ENCODE measurements at places on chromosomes 12 and 14.

DNA sequence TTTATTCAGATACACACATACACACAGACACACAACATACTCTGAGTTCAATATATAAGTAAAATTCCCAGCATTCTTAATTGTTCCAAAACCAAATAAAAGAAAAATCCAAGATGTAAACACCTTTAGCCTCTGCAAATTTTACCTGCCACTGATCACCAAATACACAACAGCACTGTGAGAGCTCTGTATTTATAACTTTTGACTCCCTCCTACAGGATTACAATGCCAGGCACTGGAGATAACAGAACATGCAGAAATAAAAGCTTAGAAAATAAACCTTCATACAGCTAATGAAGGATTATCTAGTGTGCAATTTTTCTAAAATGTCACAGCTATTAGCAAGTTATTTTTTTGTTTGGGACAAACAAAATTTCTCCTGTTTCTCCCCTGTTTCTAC lies 85.0 kb downstream of the TAOK3 start:
- DNase-seq, result no peak

GRCh38 chr12:103839103-103839502 lies 1.9 kb downstream of the NT5DC3 start:
- DNase-seq, result no peak

GRCh38 chr12:121190523-121191031 lies 19.4 kb upstream of the P2RX4 start:
- DNase-seq, result no peak

- no peak for DNase-seq
Measured at GRCh38 chr14:75640876-75641275, 19.8 kb downstream of the ERG28 start.

GRCh38 chr14:90666571-90666970 lies 149.7 kb downstream of the TTC7B start:
- DNase-seq, result no peak

GRCh38 chr12:30700216-30700900 lies 4.7 kb upstream of the IPO8 start:
- no peak for DNase-seq

DNA sequence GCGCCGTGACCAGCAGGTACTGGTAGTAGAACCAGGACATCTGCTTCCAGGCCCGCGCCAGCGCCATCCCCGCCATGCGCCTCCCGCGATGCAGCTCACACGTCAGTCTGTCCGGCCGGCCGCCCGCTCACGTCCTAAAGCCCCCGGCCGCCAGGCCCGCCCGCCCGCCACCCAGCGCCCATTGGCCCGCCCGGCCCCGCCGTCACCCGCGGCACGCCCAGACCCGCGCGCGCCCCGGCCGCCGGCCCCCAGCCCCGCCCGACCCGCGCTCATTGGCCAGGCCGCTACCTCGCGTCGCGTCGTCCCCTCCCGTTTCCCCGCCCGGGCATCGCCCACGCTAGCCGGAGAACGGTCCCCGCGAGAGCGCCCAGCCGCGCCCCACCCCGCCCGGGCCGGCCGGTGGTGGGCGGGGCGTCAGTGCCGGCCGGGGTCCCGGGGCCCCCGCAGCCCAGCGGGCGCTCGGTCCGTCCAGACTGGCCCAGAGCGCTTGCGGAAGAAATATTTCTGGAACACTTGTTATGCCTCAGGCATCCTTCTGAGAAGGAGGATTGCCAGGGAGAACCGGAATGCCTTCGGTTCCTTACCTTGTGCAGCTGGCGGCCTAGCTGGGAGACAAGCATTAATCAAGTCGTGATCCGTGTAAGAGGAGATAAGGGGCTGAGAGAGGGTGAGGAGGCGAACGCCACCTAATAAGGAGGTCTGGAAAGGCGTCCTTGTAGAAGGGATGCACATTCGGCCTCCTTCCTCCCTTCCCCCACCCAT lies at the start of gene SPTSSA:
SPTSSA (minus strand) TSS at position 109 of the 762 bp plus-strand sequence; CDS start at position 76, 33 bp downstream.
- peak; percentile 82 for DNase-seq

- DNase-seq, result no peak
Measured at GRCh38 chr12:2265461-2266167, 212.8 kb downstream of the CACNA1C start.

- no peak for DNase-seq
Measured at GRCh38 chr12:89176676-89177075, 175.6 kb downstream of the DUSP6 start.

GRCh38 chr14:94450722-94451090 lies 1.9 kb downstream of the SERPINA11 start:
- no peak for DNase-seq

DNA sequence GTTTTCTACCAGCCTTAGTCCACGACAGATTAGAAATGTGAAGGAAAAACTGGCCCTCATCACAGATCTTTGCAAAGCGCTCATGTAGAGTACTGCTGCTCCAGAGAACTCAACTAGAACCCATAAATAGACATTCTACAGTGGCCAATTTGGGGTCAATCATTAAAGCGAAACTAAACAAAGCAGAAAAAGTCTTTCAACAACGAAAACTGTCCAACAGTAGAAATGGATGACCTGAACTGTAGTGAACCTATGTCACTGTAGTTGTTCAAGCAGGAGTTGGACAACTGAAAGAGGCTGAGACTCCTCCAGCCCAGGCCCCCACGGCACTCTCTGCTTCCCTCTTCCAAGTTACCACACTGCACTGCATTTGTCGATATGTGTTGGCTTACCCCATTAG lies 472.6 kb downstream of the BCAT1 start:
- DNase-seq, result no peak

DNA sequence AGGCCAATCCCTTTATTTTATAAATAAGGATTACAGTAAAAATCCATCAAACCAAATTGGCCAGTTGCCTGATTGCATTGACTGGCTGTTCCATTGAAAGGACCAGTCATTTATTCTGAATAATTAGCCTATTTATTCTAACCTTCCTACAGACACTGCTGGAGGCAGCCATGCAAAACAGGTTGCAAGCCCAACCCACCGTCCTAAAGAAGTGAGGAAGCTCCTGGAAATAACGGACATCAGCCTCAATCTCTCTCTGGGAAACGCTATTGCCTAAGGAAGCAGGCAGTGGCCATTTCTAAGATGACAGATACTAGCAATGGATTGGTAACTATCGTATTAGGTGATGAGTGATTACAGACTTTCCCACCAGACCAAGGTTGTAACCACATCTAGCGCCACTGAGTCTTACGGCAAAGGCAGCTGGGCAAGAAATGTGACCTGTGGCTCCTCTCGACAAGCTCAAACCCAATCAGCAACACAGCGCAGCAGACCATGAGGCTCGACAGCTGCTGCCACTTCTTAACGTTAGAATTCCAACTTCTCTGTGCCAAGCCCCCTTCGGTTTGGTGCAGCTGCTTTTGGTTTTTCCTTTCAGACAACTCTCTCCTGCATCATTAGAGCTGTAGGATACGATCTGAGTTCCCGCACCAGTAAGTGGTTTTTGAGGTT lies 134.2 kb downstream of the KCNK10 start:
- no peak for DNase-seq

DNA sequence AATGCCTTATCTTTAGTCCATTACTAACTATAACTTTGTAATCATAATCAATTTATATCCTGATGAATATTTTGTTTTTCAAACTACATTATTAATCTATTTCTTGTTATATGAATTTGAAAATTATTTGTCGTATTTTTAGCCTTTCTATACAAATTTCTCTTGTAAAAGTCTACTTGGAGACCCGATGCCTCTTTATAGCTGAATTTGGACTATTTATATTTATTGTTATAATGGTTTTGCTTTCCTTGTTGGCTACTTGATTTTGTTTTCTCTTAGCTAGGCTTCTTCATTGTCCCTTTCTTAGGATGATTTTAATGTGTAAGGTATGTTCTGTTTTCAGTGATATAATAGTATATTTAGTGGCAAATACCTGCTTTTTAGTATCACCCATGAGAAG lies 89.5 kb upstream of the RFLNA start:
- no peak for DNase-seq

- no peak for DNase-seq
Measured at GRCh38 chr12:104662908-104663307, 206.2 kb downstream of the CHST11 start.

- no peak for DNase-seq
Measured at GRCh38 chr12:121232163-121232562, 22.2 kb downstream of the P2RX4 start.

DNA sequence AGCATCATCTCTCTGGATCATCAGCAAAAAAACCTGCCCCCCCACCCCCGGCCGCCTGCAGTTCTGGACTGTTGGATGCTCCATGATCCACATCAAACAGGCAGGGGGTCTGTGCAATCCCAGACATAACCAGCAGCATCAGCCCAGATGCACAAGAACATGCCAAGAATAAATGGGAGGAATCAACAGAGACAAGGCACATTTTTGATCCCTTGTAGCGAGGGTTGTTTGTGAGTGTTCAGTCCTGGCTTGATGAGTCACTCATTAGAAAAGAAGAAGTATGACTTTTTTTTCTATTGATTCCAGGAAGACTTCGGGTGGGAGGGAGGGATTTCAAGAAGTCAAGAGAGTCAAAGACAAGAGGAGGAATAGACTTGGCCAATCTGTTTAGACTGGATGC lies 244.2 kb downstream of the KSR2 start:
- DNase-seq, result no peak

GRCh38 chr12:54009171-54010052 lies 627 bp downstream of the HOXC8 start:
- no peak for DNase-seq

DNA sequence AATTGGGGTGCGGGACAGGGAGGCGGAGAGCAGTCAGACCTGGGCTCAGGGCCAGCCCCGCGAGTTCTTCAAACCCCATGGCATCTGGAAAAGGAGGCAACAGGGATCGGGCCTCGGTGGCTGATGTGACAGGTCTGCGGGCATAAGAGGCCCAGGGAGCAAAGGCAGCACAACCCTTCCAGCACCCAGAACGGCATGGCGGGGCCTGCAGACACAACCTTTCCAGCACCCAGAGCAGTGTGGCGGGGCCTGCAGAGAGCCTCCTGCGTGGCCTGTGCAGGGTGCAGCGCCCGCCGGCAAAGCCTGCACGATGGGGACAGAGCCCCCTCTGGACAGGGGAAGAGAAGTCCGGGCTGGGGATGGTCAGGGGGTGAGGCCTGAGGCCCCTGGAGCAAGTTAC lies 26.2 kb upstream of the TRAF3 start:
- no peak for DNase-seq

DNA sequence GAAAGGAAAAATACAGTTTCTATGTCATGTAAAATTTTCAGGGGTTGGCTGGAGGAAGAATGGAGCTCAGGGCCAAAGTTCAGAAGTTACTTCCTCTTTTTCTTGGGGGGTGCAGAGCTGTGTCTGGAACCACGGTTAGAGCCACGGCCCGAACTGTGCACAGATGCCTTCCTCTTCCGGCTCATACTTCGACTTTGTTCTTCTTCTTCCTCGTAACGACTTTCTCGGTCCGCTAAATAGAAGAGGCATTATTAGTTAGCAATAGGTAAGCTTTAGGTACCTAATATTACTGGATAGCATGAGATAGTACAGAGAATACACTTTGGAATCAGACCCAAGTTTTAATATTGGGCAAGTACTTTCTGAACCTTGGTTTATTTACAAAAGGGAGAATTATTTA lies 31.2 kb downstream of the SUPT16H start:
- no peak for DNase-seq

- no peak for DNase-seq
Measured at GRCh38 chr14:98949051-98949450, 322.9 kb downstream of the BCL11B start.

DNA sequence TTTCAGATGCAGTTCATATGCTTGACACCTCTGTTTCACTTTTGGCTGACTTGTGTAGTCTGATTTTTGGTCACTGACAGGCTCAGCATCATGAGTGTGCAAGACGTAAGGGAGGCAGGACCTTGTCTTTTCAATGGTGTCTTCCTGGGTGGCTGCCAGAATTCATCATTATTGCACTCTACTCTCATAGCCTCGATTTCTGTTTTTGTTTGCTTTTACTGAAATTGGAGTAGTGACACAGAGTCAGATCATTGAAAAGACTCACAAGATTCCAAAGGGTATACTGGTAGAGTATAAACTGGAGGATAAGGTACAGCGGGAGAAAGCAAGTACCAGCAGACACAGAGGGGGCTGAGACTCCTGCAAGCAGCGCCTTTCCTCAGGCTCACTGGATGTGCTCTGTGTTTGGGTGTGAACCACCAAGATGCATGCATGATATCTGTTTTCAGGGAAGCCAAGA lies 126.3 kb upstream of the FGD4 start:
- DNase-seq, result no peak

GRCh38 chr12:77218278-77218677 lies 152.9 kb upstream of the E2F7 start:
- DNase-seq, result no peak

DNA sequence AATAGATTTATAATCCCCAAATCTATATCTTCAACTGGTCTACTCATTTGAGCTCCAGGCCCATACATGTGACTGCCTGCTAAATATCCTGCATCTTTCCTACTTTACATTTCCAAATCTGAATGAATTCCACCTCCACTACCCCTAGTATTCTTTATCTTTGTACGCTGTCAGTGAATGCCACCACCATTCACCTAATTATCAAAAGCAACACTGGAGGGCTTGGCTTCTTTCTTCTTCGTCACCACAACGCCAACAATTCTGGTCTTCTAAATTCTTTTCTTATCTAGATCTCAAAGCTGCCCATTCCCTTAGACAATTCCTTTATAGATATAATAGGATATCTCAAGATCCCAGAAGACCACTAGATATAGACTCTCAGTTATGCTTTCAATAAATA lies 47.1 kb upstream of the ADAMTS20 start:
- DNase-seq, result no peak
